ENCODE measurements at places on chromosomes 11 and 22. TPM values are rescaled to one million over a fixed set of nuclear protein-coding genes. Genes with fewer than 3 reads are reported as not detected.

GRCh38 chr11:129248618-129249017 is 56.5 kb upstream of the ARHGAP32 start:
- H3K36me3 ChIP-seq = no peaks in the 10 kb centered on the region
- no peak overlapping the region for H3K27ac ChIP-seq
- no peaks in the 10 kb centered on the region for H3K27me3 ChIP-seq

TTC36 gene
- 0.47 TPM for total RNA-seq

DBX1 gene
- total RNA-seq = not detected

GRCh38 chr11:111259896-111260295 is 14.4 kb downstream of the POU2AF2 start:
- H3K27ac ChIP-seq = no peak overlapping the region
- H3K4me3 ChIP-seq = no peak overlapping the region
- no peaks in the 10 kb centered on the region for H3K36me3 ChIP-seq
- H3K27me3 ChIP-seq = no peaks in the 10 kb centered on the region
- no peaks in the 10 kb centered on the region for H3K4me1 ChIP-seq

DNA sequence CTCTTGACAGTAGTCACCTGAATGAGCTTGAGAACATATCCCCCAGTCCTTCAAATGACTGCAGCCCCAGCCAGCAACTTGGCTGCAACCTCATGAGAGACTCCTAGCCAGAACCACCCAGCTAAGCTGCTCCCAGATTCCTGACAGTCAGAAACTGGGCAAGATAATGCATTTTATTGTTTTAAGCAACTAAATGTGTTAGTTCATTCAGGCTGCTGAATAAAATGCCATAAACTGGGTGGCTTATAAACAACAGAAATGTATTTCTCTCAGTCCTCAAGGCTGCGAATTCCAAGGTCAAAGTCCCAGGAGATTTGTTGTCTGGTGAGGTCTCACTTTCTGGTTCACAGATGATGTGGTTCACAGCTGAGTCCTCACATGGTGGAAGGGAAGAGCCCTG is 5.8 kb upstream of the PAMR1 start:
- DNase-seq = no peak
- H3K4me1 ChIP-seq = no peaks in the 10 kb centered on the region
- H3K36me3 ChIP-seq = no peaks in the 10 kb centered on the region

- no peaks in the 10 kb centered on the region for H3K27me3 ChIP-seq
- H3K36me3 ChIP-seq = no peaks in the 10 kb centered on the region
- no peak overlapping the region for H3K27ac ChIP-seq
- DNase-seq = no peak
- H3K4me3 ChIP-seq = no peak overlapping the region
These were observed 16.9 kb upstream of the SLC3A2 start for GRCh38 chr11:62863687-62864335.

- no peaks in the 10 kb centered on the region for H3K27me3 ChIP-seq
- DNase-seq = no peak
- no peaks in the 10 kb centered on the region for H3K36me3 ChIP-seq
These were observed 10.0 kb downstream of the OR51L1 start for GRCh38 chr11:5004424-5005274.

MRGPRX2 gene
- total RNA-seq = 0.19 TPM

Data from esophagus squamous epithelium (tissue), 5 donors.